ENCODE measurements at places on chromosomes 5 and 9.
A peak's percentile ranks its signal among the peaks of the same experiment; 100 is the strongest.

DNA sequence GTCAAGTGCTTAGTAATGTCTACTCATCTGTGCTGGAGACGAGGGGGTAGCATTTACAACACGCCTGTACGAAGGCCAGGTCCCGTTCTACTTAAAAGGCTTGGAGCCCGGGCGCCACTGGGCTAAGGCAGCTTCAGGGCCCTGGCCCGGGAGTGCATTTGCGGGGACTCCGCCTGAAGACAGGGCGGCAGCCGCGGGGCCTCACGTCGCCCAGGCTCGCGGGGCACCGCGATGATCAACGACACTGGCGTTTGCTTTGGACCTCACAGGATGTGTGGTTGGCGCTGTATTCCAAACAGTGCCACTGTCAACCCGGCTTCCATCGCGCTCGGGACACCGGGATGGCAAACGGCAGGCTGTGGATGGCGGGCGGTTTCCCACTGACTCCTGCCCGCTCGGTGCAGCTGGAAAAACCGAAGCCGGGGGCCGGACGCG is 1.1 kb upstream of the TENT4A start:
- peak; percentile 53 for DNase-seq

DNA sequence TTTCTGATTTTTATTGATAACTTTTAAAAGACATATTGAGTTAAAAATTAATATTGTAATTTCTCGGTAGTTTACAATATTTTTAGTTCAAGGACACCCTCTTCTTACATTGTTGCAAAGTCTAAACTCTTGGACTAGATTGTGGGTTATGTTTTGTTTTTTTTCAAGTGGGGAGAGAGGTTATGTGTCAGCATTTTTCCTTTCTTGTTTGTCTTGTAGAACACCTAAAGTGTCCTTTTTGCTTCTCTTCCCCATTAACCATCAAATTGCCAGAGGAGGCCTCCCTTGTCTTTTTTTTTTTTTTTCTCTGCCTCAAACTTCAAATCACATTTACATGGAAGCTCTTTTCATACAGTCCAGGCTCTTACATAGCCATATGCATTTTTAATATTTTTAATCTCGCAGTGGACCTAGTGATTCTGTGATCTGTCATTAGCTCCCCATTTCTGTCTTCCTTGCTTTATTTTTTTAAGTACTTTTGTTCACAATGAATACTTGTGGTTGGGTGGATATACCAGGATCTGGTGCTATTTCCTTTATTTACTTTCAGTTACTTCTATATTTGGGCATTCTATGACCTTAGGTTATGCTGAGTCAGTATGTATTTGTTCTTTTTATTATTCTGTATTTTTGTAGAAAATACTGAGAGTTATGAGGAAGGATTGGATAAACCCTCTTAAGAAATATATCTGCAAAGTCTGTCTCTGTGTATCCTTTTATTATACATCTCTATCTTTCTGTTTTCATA is 2280.6 kb upstream of the ACO1 start:
- DNase-seq, result no peak

DNA sequence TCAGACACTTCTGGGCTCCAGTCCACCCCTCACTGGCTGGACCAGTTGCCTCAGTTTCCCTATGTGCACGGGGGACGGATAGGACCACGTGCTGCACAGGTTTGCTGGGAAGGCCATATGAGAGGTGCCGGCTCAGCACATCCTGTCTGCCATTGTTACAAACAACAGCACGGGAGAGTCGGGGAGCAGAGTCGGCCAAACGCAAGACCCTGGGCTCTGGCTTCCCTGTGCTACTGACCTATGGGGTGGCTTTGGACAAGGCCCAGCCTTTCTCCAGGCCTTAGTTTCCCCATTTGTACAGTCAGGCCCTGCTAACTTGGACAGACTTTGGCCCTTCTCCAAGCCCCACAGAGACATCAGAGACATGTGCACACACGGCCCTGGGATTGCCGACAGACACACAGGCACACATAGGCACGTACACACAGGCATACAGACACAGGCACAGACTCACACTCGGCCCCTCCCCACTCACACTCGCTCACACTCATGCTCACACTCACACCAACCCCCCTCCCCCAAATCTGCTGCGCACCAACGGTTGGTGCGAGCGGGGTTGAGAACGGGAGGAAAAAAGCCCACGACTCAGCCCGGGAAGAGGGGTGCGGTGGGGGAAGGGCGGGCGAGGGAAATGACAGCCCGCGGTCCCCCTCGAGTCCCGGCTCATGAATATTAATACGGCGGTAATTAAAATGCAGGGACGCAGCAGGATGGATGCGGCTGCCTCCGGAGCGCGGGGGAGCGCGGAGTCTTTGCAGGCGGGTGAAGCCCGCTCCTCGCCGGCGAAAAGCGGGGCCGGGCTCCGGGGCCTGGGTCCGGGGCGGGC is 133.0 kb downstream of the C9orf50 start:
- peak; percentile 74 for DNase-seq

DNA sequence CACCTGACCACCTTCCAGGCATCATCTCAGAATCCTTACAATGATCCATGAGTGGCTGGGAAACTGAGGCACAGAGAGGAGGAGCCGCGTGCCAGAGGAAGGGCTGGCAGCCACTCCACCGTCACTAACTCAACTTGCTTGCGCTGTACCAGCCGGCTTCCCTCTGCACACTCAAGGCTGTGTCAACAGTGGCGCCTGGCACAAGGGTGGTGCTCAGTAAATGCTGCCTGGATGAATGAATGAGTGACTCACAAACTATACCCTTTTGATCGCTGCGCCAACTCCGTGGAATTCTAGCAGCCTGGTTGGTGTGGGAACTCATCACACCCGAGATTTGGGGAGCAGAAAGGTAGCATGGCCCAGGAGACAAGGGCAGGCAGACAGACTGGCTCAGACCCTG is 21.9 kb downstream of the PRRX2 start:
- no peak for DNase-seq

GRCh38 chr9:35106343-35106730 is 3.4 kb upstream of the STOML2 start:
- no peak for DNase-seq

DNA sequence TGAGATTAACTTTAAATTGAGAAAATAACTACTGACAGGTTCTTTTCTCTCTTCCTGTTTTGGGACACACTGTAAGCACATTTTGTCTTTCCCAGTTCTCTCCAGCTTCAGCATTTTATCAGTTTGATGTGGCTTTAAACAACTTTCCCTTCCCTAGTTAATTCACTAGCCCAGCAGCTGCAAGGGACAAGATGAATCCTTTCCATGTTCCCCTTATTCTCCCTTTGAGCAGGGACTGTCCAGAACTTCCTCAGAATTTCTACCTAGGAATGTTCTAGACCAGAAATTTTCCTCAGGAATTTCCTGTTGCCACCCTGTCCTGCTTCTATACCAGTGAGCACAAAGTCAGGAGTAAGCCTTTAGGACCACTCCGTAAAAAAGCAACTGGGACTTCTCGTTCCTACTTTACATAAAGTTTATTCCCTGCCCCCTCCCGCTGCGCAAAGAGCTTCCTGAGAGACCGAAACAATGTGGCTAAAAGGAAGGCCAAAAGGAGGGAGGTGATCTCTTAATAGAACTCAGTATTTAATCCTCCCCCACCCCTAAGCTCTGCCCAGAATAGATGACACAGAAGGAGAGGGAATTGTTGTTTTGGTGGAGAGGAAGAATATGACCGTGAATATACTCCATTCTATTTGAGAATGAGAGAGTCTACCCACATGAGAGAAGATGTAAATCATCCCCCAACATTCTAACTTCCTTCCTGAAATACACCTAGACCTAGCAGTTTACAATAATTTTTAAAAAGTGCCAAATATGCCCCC is 61.9 kb downstream of the GLIS3 start:
- DNase-seq, result no peak

DNA sequence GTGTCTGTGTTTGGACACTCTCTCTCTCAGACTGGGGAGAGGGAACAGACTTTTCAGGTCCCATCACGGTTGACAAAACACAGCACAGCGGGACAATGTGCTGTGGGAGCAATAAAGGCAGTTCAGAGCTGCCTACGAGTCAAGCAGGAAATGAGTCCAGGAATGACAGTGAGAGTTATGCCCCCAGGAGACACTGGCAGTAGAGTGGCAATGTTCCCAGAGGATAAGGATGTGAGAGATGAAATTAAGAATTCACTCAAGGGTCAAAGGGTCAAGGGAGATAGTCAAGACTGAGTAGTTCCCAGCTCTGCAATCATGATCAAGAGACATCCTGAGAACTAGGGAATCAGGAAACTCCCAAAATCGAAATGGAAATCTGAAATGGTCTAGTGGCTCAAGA is 156.1 kb downstream of the LURAP1L start:
- no peak for DNase-seq

- DNase-seq, result no peak
These were observed 180.0 kb downstream of the SPATA31D1 start for GRCh38 chr9:82168585-82168984.

DNA sequence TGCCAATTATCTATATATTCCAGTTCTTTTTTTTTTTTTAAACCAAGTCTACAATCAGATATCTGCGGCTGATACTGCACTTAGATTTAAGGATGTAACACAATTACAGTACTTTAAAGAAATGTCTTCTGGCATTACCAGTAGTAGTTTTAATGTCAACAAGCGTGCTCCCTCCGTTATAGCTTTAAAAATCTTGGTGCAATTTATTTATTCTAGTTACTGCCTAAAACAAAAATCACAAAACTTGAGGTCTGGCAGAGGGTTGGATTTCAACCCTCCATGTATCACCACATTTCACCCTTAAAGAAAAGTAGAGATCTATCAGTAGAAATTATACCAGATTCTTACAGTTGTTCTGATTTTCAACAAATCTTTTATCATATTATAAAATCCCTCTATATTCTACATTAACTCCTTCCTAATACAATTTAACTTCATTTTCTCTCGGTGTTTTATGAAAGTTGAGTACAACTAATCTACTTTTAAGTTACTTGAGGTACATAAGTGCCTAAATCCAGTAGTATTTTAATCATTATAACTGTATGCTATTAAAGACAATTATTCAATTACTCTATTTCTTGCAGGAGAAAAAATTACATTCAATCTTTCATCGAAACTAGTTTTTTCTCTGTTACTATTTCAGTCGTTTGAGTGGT is 2.0 kb upstream of the RICTOR start:
- no peak for DNase-seq

- DNase-seq, result peak; percentile 34
These were observed 1.3 kb downstream of the SEMA5A start for GRCh38 chr5:9544502-9545135.

GRCh38 chr9:98907055-98907454 is 36.7 kb upstream of the COL15A1 start:
- DNase-seq, result no peak

GRCh38 chr5:78621291-78621738 is 27.3 kb downstream of the LHFPL2 start:
- no peak for DNase-seq

DNA sequence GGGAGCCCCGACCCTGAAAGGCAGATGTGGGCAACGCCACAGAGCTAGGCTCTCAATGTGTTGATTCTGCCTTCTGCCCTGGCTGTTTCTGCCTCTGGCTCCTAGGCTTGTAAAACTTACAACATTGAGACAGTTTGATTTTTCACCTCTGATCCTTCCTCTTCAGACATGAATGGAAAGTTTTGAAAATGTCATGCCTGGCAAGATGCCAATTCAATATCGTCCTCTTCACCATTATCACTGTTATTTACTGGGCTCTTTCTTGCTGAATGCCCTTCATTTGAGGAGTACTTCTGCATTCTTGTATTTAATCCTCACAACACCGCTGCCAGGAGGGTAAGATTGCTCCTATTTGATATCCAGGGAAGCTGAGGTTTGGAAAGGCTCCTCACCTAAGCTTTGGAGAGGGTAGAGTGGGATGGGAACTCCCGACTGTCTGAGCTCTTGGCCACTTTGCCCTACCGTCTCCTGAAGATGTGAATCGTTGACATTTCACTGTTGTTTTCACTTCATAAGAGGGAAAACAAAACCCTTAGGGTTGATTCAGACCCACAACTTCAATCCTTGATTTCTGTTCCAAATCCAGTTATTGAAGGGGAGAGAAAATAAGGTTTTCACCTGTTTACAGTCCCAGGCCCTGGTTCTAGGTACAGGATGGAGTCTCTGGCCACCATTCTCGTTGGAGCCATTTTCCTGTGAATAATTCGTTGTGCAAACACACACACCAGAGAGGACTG is 12.7 kb upstream of the FGF1 start:
- no peak for DNase-seq

DNA sequence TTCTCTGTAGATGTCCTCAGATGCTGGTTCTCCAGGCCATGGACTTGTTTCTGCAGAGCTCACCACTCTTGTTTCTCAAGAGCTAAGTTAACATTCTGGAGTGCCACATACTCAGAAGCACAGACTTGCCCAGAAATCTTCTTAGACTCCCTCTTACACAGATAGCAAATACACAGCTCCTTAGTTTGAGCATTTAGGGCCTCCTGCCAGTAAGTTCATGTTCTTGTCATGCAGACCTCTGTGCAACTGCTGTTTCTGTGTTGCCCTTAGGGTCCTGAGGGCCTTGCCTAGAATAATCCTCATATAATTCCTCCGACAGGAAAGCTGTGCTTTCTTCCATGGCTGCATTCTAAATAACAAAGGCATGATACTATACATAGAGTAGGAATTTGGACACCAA is 1.3 kb upstream of the PTPDC1 start:
- no peak for DNase-seq

DNA sequence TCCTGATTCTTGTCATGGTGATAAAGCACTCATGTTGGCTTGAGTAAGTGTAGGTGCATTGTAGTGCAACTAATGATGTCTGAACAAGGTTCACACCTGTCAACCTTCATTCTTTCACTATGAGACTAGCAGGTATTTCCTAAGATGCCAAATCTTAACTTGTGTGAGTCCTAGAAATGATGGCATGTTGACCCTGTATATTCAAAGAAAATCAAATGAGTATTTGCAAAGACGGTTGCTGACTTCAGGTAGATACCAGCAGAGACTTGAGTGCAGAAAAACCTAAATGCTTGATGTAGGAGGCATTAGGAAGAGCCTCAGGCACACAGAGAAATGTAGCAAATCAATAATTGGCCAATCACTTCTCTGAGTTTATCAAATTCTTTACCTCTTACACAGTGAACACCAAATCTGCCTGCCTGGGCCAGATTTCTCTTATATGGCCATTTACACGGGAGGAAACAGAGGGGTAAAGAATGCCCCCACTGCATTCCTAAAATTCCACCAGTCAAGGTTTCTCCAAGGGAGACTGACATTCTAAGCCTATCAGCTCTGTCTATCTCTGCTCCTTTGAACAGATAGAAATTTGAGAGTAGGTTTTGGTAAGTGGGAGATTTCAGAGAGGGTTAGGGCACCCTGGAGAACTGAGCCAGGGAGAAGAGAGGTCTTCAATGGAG is 488.6 kb upstream of the WWC1 start:
- no peak for DNase-seq
